Activated T-helper 1 cell treated with anti-CD3 and anti-CD28 coated beads, Interleukin-2, amount 50 U/mL, for 16 hours (primary cell): ENCODE measurements at places on chromosomes 12 and 14.

GRCh38 chr14:102723650-102724049 lies 53.6 kb upstream of the TRAF3 start:
- DNase-seq, result no peak

- DNase-seq, result no peak
Measured at GRCh38 chr12:5099591-5099990, 55.9 kb downstream of the KCNA5 start.

DNA sequence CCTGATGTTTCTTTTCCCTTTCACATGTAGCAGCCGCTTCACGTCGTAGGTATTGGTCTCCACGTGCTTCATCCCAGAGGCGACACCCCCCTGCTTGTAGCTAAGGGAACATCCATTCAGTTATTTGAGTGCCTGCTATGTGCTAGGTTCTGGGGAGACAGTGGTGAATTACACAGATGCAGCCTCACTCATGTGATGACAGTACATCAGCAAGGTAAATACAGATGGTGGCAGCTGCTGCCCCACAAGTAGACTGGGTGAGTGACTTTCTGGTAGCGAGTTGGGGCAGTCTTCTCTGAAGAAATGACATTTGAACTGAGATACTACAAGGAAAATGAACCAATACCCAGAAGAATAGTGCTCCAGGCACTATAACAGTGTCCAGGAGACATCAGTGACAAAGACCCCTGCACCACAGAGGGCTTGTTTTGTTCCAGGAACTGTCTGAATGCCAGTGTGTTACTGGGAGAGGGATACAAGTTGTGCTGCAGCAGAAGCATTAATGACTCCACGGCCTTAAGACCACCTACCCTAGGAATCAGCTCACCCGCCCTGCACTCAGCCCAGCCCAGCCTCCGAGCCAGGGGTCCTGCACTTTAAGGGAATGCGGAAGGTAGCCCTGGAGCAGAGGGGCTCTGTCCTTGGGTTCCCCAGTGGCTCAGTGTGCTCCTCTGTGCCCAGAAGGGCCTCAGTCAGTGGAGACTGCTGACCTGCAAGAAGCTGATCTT lies 7.3 kb downstream of the AVIL start:
- DNase-seq, result no peak

GRCh38 chr12:132465269-132466190 lies 24.4 kb upstream of the FBRSL1 start:
- DNase-seq, result no peak

- DNase-seq, result no peak
Measured at GRCh38 chr12:39581592-39581991, 38.0 kb downstream of the ABCD2 start.
